ENCODE measurements at places on chromosomes 1 and 21.

DNA sequence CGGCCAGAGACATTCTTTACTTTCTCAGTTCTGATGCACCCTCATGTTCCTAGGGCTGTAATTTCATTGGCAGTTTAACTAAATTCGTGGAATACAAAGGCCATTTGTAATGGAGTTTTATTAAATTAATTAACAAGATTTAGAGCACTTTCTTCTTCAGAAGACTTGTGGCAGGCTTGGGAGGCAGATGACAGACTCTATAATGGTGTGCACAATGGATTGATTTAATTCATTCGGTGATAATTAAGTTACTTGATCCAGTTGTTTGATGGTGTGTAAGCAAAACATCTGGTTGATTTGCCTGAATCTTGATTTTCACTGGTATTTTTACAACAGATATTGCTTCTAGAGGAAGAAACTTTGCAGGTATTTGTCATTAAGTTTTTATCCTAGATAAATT lies 361.9 kb upstream of the GREM2 start:
- DNase-seq, result no peak

DNA sequence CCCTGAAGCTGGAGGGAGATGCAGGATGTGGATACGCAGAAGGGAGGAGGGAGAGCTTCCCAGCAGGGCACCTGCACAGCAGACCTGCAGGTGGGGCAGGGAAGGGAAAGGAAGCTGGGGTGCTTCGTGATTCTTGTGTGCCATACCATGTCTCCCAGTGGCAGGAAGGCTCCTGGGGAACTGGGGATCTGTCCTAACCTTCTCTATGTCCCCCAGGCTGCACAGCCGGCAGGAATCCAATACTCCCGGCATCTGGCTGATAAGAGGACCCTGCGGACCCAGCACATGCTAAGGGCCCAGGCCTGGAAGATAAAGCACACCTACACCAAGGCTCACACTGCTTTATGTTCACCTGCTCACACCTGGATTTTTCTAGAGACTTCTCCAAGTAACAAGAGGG lies 79.4 kb downstream of the ITPKB start:
- no peak for DNase-seq

DNA sequence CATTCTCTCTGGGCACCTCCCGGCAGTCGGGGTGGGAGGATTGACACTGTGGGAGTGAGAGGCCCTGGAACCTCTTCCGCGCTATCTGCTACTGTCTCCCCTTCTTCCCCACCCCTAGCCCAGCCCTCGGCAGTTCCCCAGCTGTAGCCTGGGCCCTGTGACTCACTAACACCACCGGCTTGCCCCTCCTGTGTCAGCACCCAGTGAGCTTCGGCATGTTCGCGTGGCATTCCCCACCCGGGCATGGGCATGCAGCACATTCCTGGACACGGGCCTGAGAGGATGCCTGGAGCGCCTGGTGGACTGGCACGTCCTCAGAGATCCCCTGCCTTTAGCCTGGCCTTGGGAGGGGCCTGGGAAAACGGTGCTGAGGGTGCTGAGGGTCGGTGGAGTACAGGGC lies 1.3 kb downstream of the CDK18 start:
- DNase-seq, result no peak

- DNase-seq, result no peak
These were observed 12.7 kb downstream of the PAX7 start for GRCh38 chr1:18643154-18644012.

DNA sequence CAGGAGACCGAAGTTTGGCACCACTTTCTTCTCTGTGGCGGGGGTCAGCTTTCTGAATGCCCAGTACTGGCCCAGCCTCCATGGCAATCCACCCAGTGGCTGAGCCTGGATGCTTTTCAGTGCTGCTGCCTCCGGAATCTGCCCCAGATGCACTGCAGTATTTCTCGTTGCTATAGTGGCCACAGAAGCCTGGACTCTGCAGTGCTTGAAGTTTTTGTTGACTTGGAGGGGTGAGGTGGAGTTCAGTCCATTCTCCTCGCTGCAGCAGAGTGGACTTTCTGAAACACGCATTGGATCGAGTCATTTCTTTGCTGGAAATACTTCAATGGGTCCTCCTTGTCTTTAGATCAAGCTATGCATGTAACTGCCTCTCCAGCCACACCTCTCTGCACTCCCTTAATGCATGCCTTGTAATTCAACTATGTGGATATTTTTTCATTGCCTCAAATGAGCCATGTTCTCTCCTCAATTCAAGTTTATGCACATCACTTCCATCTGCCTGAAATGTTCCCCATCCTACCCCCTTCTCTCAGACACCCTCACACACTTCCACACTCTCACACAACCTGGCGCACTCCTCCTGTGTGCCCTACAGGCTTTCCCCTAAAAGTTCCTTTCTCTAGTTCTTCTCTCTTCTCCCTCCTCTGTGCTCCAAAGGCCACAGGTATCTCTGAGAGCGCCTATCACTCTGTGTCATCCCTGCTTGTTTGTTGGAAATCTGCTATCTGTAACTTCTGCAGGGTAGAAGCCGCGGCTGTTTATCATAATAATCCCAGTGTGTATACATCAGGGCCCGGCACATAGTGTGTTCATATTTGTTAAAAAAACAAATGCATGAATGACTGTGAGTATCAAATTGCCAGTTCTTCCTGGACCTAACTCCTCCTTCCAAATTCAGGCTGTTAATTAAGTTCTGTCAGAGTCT lies 16.5 kb downstream of the ADAM30 start:
- no peak for DNase-seq

DNA sequence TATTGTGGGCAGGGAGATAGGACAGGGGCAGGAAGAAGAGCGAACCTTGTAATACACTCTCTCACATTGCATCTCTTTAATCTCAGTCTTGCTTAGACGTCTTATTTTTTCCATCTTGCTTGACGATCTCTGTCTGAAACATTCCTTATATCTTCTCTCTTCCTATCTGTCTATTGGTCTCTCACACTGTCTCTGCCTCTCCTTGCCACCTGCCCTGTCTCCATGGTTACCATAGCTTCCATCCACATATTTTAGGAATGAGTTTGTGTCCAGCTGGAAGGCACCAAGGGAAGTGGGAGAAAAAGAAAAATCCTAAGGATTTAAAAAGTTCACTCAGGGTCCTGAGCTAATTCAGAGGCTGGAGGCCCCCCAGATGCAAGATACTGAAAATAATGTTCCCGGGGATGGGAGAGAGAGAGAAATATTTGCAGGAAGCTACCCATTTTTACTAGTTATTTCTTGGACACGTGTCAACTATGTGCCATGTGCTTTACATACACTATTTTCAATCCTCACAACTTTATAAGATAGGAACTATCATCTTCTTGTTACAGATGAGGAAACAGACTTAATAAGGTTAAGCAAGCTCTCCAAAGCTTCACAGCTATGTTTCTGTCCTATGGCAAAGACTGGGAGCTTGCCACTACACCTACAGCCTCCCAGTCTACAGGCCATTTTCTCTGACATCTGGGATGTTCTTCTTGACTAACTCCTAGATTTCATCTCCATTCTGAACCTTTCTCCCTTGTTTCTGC lies 933 bp downstream of the ANKRD34A start:
- no peak for DNase-seq

DNA sequence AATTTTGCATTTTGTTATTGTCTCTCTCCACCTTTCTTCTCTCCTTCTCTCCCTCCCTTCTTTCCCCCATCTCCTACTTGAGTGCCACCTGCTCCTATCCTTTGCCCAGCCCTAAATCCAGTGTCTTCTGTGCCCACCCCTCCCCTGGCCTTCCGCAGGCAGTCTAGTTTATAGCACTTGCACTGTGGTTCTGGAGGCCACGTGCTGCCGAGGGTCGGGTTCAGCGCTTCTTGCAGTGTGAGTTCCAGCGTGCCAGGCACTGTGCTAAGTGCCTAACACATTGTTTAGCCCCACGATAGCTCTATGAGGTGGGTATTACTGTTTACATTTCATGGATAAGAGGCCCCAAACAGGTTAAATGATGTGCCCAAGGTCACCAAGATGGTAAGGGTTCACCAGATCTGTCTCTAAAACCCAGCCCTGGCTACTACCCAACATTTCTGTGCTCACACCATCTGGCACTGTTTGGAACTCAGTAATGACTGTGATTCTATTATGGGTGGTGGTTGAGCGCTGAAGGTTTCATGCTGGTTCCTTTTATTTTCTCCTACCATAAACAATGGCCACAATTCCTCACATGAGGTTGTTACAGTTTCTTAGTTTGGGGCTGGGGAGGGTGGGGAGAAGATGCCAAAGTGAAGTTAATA lies 14.1 kb upstream of the ATP1A4 start:
- DNase-seq, result peak; percentile 94
